Activated CD4-positive, alpha-beta T cell treated with anti-CD3 and anti-CD28 coated beads for 1 hour (primary cell): ENCODE measurements at places on chromosomes 2 and 18.

DNA sequence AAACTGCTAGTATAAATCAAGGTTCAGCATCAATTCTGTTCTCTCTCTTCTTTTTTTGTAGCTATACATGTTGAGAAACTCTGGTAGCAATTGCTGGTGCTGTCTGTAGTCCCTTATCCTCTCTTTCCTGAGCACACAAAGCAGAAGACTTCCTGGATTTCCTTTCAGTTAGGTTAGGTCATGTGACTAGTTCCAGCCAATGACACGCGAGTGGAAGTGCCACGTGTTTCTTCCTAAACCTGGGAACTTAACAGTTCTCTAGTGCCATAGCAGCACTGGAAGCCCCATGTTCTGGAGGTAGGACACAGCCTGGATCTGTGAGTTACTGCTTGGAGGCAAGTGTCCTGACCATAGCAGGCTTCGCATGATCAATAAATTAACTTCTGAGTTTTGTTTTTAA lies 125.9 kb downstream of the PLA2R1 start:
- no peak for DNase-seq

- DNase-seq: no peak
Measured at GRCh38 chr2:55048508-55049042, 1.7 kb downstream of the RTN4 start.

- no peak for DNase-seq
Measured at GRCh38 chr2:235678712-235679111, 184.9 kb downstream of the AGAP1 start.

- DNase-seq: no peak
Measured at GRCh38 chr2:186327251-186327868, 158.7 kb upstream of the ZC3H15 start.

- DNase-seq: no peak
Measured at GRCh38 chr2:142989273-142990204, 112.1 kb downstream of the KYNU start.

DNA sequence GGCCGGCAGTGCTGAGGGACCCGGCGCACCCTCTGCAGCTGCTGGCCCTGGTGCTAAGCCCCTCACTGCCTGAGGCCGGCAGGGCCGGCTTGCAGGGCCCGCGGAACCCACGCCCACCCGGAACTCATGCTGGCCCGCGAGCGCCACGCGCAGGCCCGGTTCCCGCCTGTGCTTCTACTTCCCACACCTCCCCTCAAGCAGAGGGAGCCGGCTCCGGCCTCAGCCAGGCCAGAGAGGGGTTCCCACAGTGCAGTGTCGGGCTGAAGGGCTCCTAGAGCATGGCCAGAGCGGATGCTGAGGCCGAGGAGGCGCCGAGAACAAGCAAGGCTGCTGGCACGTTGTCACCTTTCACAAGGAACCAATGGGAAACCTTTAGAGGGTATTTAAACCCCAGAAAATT lies 36.8 kb upstream of the ZNF532 start:
- no peak for DNase-seq

DNA sequence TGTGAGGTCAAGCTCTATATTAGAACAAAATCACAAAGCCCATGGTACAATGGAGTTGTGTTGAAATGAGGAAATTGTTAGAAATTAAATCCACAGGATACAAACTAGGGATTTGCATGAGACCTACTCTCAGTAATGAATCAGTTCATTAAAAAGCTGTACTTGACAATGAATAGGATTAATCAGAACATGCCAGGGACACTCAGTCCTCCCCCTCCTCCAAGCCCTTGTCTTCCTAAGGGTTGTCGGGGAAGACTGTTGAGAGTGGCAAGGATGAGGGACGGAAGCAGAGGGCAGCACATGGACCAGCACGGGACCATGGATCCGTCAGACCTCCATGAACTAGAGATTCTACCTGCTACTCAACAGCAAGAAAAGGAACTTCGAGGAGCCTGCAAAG lies 39.8 kb downstream of the SPRED2 start:
- DNase-seq: no peak

- DNase-seq: no peak
Measured at GRCh38 chr18:79606621-79607331, 72.8 kb upstream of the CTDP1 start.

GRCh38 chr2:232541961-232542714 lies 2.6 kb downstream of the CHRNG start:
- no peak for DNase-seq

DNA sequence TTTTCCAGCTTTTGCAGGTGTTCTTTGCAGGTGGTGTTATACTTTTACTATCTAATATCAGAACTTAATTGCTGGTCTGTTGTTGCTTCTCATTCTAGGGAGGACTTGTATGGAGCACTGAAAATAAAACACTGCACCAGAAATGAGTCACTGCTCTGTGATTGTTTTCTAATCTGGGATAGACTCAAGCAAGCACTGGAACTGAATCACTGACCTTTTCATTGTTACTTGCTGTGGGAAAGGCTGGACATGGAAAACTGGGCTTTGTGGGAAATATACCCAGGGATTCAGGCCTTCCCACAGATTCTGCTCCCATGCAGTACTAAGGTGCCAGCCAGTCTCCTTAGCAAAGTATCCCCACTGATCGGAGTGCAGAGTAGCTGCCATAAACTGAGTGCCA lies 470.0 kb upstream of the GCFC2 start:
- no peak for DNase-seq

- no peak for DNase-seq
Measured at GRCh38 chr2:147133286-147133908, 711.4 kb upstream of the ACVR2A start.

- no peak for DNase-seq
Measured at GRCh38 chr18:13809043-13809430, 14.9 kb upstream of the MC5R start.

- DNase-seq: no peak
Measured at GRCh38 chr2:166841152-166841551, 47.1 kb upstream of the XIRP2 start.

GRCh38 chr2:111673526-111673925 lies 210.5 kb downstream of the ANAPC1 start:
- DNase-seq: no peak

DNA sequence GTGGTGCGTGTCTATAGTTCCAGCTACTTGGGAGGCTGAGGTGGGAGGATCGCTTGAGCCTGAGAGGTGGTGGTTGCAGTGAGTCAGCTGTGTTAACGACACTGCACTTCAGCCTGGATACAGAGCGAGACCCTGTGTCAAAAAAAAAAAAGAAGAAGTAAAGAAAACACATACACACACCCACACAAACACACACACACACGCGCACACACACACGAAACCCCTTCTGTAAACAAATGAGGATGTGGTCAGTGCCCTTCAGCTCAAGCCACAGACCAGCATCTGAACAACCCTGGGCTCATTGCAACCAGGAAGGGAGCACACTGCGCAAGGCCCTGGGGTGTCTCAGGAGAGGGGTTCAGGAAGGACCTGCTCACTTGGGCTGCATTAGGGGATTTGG lies 47.9 kb upstream of the KCNF1 start:
- no peak for DNase-seq

DNA sequence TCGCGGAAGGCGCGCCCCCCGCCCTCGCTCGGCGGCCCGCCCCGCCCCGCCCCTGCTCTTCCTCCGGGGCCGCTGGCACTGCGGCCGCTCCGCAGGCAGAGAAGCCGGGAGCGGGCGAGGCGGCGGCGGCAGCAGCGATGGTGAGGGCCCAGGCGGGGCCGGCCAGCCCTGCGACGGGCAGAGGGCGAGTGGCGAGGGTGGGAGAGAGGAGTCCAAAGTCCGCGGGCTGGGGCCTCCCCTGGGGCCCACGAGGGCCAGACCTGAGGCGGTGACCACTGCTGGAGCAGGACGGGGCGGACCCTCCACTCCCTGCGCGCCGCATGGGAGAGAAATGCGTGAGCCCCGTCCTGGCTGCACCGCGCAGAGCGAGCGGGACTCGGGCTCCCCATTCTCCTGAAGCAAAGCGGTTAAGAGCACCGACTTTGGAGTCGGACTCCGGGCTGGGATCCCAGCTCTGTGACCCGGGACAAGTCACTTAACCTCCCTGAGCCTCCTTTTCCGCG lies at the start of gene VAMP5:
TSS of gene VAMP5 (plus strand) at position 78 of the 503 bp plus-strand sequence. CDS start at position 138, 60 bp downstream.
- no peak for DNase-seq

DNA sequence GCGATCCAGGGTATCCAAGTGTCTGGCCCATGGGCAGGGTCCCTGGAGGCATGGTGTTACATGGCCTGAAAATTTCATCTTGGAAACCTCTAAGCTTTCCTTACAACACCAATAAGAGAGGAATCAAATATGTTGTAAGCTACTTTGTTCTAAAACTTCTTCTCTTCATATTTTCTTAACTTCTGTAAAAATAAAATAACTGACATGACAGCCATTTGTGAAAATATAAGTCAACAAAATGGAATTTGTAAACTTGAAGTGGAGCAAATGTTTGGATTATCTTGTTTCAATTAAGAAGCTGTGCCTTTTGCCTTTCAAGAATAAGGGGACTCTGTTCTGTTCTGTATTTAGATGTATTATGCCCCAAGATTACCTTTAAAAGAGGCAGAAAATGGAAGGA lies 319.7 kb downstream of the LPIN1 start:
- DNase-seq: no peak

- DNase-seq: no peak
Measured at GRCh38 chr18:13620206-13620672, 106.1 kb downstream of the FAM210A start.

DNA sequence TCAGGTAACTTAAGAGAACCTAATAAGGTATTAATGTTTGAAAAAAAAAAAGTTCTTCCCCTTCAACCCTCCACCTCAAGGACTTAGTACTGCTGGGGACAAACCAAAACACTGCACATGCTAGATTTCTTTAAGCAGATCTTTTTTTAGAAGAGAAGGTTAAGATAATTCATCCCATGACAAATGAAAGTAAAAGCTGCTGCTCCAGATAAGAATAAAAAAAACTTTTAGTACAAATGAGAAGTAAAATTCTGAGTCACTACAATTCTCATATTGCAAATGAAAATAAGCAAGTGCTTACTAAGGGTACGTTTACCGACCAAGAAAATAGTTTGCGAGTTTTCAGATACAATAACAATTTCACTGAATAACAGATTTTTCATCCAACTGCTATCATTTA lies 8.9 kb downstream of the STAM2 start:
- DNase-seq: no peak

DNA sequence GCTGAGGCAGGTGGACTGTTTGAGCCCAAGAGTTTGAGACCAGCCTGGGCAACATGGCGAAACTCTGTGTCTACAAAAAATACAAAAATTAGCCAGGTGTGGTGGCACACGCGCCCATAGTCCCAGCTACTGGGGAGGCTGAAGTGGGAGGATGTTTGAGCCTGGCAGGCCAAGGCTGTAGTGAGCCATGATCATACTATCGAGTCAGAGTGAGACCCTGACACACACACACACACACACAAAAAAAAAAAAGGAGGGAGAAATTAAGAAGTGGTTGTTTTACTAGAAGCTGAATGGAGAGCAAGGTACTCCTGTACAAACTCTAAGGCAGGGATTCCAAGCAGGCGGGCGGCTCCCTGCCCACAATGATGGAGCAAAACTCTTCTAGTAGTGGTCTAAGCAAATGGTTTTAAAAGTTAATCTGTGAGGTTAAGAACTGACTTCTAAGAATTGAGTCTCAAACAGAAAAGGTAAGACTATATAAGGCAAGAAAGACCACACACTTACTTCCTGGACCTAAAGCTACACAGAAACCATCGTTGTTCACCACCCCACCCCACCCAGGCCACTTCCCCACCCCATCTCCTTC lies 2.6 kb downstream of the ANKRD44 start:
- DNase-seq: no peak

DNA sequence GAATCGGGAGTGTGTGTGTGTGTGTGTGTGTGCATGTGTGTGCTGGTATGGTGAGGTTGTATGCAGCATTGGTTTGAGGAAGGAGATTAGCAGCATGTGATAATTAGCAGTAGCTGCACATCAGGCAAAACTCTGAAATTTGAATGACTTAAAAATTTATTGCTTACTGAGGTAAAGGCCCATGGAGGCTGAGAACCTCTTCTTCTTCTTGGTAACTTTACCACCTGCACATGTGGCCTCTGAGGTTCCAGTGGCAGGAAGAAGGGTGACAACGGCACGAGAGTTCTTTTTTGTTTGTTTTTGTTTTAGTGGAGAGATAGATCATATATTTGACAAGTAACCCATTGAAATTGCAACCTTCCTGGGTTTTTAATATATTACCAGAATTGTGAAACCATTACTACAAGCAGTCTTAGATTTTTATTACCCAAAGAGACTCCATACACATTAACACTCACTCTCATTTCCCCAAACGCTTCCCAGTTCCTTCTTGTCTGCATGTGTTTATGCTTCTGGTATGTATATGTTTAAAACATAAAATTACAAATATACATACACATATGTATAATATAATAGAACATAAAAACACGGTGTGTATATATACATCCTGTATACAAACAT lies 292.1 kb downstream of the PTGR3 start:
- no peak for DNase-seq

GRCh38 chr2:1978706-1979105 lies 234.4 kb upstream of the PXDN start:
- no peak for DNase-seq

DNA sequence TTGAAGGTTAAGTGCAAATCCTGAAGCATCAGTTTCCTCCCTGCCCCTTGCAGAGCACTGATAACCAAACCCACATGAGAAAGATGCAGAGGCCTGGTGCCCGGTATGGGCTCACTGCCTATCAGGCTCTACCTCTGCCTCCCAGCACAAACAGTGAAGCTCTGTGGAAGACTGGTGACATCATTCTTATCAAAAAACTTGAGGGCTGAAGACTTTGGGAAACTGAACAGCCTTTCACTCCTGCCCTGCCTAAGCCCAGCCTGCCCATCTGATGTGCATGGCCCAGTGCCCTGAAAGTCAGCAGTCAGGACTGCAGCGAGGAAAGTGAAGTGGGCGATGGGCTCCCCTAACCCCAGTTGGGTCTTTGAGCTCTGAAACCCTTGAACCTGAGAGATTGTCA lies 174.8 kb upstream of the ARL4C start:
- no peak for DNase-seq

DNA sequence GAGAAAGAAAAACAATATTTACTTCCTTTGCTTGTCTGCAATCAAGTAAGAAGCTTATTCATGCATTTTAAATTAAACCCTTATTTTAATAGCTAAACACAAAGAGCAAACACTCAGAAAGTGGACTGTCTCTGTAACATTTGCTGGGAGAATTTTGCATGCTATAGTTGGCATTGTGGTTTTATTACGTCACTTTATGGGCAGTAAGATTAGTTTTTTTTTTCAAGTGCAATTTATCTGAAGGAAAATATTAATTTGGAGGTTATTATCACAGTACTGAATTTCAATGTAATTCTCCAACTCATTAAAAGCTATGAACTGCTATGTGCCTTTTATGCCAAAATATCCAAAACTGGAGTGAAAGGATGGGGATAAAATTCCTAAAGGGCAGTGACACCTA lies 103.3 kb downstream of the TMEFF2 start:
- DNase-seq: no peak
